Activated T-cell treated with anti-CD3 and anti-CD28 coated beads for 1 hour (primary cell): ENCODE measurements at places on chromosomes 1 and 21.

DNA sequence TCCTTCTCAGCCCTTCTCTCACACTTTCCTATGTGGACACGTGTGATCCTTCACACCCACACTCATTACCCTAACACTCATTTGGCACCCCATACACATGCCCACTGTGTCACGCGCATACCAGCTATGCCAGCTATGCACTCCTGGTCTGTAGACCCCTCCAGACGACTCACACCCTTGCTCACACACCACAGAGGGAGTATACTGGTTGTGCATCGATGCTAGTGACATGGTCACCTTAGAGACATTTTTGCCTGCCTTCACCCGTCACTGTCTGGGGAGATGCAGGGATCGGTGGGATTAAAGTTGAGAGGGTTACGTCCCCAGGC lies 8.3 kb upstream of the PPM1J start:
- DNase-seq, result no peak

- DNase-seq, result no peak
Observed at GRCh38 chr1:30083800-30084464, 639.5 kb downstream of the MATN1 start.

DNA sequence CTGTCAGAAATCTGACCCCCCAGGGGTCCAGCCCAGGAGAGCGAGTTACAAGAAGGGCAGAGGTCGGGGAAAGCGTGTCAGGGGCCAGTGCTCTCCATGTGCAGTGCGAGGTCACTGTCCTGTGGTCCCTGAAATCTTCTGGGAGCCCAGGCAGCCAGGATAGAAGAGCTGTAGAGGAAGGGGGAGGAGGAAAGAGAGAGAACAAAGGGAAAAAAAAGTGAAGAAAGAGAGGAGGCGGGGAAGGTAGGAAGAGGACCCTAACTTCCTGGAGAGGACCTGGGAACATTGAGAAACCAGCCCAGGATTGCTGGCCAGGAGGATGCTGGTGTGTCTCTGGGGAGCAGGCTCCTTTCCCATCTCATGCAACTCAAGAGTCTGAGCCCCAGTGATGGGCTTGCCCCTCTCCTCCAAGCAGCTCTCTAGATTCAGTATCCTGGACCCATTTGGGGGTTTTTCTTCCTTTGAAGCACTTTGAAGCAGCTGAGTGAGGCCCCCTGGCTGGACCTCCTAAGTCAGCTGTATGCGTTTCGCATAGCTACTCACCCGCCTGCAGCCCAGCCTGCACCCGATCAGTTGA lies 6.8 kb upstream of the INAVA start:
- DNase-seq, result no peak

DNA sequence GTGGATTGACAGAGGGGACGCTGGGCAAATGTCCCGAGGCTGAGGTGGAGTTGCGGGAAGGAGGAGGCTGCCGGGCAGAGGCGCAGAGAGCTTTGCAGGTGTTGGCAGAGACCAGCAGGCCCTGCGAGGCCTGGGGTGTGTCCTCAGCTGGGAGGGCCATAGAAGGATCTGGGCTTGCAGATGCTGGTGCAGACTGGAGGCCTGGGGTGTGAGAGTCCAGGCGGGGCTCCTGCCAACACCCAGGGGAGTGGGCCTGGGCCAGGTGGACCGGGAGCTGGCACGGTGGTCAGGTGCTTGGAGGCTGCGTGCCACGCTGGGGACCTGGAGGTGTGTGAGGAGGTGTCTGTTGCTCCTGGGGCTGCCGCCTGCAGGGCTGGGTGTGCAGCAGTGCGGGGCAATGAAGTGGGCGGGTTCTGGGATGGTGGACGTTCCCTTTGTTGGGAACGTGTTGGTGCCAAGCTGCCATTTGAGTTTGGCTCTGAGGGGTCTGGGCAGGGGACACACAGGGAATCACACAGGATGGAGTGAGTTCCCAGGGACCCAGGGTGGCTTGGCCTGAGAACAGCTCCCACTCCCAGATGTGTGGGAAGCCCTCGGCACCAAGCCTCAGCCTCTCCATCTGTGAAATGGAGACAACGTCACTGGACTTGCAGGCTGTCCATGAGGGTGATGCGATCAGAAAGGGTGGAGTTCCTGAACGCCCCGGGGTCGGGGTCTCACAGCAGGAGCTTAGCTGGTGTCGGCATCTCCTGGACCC lies 39.9 kb upstream of the POFUT2 start:
- no peak for DNase-seq

GRCh38 chr1:27513528-27513927 lies 23.6 kb upstream of the WASF2 start:
- DNase-seq, result no peak

GRCh38 chr1:166221316-166221715 lies 54.5 kb upstream of the FAM78B start:
- DNase-seq, result no peak

GRCh38 chr1:97245026-97245425 lies 523.4 kb downstream of the PTBP2 start:
- no peak for DNase-seq
